ENCODE measurements at places on chromosomes 16 and 17. TPM values are rescaled to one million over a fixed set of nuclear protein-coding genes. Genes with fewer than 3 reads are reported as not detected.

GRCh38 chr17:42895185-42895555, 5.4 kb upstream of the G6PC1 start:
- no peak overlapping the region for H3K27ac ChIP-seq
- DNase-seq = no peak
- H3K36me3 ChIP-seq = no peaks in the 10 kb centered on the region
- no peaks in the 10 kb centered on the region for H3K27me3 ChIP-seq
- H3K4me1 ChIP-seq = peaks cover 5% of the 10 kb centered on the region
- H3K4me3 ChIP-seq = no peak overlapping the region

SKAP1 gene
- not detected for total RNA-seq

GRCh38 chr16:79191933-79192332, 408.6 kb downstream of the MAF start:
- H3K27me3 ChIP-seq = no peaks in the 10 kb centered on the region
- DNase-seq = no peak
- H3K27ac ChIP-seq = no peak overlapping the region
- H3K4me3 ChIP-seq = no peak overlapping the region

DNA sequence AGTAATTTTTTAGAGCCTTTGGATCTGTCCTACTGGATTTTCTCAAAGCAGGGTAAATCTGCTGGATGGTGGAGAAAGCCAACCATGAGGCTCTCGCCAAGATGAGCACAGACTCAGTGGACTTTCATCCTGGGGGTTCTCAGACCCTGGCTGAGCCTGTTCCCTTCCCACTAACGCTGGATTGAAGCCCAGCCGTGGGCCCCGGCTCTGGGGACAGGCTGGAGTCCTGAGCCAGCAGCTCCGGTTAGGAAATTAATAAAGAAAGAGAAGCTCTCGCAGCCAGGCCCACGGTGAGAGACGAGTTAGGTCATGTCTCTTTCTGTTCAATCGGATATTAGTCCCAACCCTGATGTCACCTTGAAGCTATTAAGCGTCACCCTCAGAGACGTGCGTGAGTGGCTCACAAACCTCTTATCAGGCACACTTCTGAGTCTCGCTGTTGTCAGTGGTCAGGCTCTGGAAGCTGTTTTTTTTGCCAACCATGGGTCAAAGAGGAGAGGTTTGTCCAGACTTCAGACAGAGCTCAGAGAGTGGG, 27.1 kb downstream of the MEOX1 start:
- DNase-seq = no peak
- no peaks in the 10 kb centered on the region for H3K4me1 ChIP-seq
- no peak overlapping the region for H3K4me3 ChIP-seq
- H3K27me3 ChIP-seq = no peaks in the 10 kb centered on the region
- no peaks in the 10 kb centered on the region for H3K36me3 ChIP-seq

- no peak overlapping the region for H3K4me3 ChIP-seq
- no peak for DNase-seq
- H3K27ac ChIP-seq = no peak overlapping the region
- peaks cover 31% of the 10 kb centered on the region for H3K4me1 ChIP-seq
- no peaks in the 10 kb centered on the region for H3K36me3 ChIP-seq
Observed at GRCh38 chr16:11104168-11105037, 151.6 kb downstream of the SOCS1 start.

DNA sequence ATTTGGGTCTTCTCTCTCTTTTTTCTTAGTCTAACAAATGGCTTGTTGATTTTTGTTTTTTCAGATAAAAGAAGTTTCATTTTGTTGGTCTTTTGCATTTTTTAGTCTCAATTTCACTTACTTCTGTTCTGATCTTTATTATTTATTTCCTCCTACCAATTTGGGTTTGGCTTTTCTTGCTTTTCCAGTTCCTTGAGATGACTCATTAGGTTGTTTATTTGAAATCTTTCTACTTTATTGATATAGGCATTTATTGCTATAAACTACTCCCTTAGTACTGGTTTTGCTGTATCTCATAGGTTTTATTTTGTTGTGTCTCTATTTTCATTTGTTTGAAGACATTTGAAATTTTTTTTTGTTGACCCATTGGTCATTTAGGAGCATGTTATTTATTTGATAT, 152.2 kb upstream of the MPHOSPH6 start:
- no peak for DNase-seq
- no peaks in the 10 kb centered on the region for H3K4me1 ChIP-seq
- H3K4me3 ChIP-seq = no peak overlapping the region
- H3K36me3 ChIP-seq = no peaks in the 10 kb centered on the region

DNA sequence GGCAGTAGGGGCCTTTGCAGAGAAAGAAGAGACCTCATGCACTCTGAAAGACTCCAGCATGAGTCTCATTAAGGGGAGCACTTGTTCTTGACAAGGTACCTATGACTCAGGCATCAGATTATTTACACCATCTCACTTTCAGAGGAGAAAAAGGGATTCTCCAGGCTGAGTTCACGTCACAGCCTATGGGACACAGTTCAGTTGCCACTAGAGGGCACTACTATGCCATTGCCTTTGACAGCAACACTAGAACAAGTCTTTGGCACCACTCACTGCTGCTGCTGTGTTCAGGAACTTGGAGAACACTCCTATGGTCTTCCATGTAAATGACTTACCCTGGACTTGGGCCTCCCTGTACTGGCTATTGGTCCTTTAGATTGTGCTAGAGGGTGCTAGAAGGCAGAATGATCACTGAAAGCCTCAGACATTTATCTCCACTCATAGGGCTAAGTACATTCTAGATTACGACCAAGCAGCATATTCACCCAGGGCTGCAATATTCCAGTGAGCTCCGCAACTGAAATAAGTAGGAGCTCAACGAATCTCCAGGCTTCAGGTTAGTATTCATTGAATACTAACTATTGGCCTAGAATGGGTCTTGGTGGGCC, 225.1 kb upstream of the CA10 start:
- no peak overlapping the region for H3K4me3 ChIP-seq
- H3K27ac ChIP-seq = no peak overlapping the region
- H3K36me3 ChIP-seq = no peaks in the 10 kb centered on the region
- peak; percentile 96 for DNase-seq
- H3K27me3 ChIP-seq = no peaks in the 10 kb centered on the region
- no peaks in the 10 kb centered on the region for H3K4me1 ChIP-seq

MYLK3 gene
- 1.8 TPM for total RNA-seq

- no peak overlapping the region for H3K27ac ChIP-seq
- no peaks in the 10 kb centered on the region for H3K27me3 ChIP-seq
- H3K4me1 ChIP-seq = no peaks in the 10 kb centered on the region
- no peak overlapping the region for H3K4me3 ChIP-seq
- peaks cover 87% of the 10 kb centered on the region for H3K36me3 ChIP-seq
- no peak for DNase-seq
Observed at GRCh38 chr16:46962629-46963028, 10.8 kb downstream of the DNAJA2 start.

KRT33A gene
- not detected for total RNA-seq

TPSD1 gene
- not detected for total RNA-seq

GRCh38 chr17:43444223-43445008, 39.4 kb upstream of the DHX8 start:
- H3K27ac ChIP-seq = peak overlapping the region; percentile 62
- H3K4me3 ChIP-seq = peak overlapping the region; percentile 35
- no peaks in the 10 kb centered on the region for H3K27me3 ChIP-seq
- no peak for DNase-seq
- H3K36me3 ChIP-seq = no peaks in the 10 kb centered on the region
- peaks cover 11% of the 10 kb centered on the region for H3K4me1 ChIP-seq

DNA sequence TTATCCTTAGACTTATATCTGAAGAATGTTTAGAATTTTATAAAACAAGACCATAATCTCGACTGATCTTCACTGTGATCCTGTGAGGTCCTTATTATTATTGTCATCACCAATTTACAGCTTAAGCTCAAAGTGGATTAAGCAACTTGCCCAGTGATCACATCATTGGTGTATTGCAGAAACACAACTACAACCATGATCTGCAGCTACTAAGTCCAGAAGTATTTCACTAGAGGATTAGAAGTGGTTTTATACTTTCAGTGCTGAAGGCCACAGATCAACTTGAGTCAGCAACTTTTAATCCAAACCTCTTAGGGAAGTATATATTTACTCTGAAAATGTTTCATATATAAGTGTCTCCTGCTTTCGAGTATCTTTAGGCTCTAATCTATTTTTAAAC, 624.3 kb upstream of the SOX9 start:
- no peaks in the 10 kb centered on the region for H3K27me3 ChIP-seq
- H3K27ac ChIP-seq = no peak overlapping the region
- no peak overlapping the region for H3K4me3 ChIP-seq
- DNase-seq = no peak
- peaks cover 3% of the 10 kb centered on the region for H3K4me1 ChIP-seq

DNA sequence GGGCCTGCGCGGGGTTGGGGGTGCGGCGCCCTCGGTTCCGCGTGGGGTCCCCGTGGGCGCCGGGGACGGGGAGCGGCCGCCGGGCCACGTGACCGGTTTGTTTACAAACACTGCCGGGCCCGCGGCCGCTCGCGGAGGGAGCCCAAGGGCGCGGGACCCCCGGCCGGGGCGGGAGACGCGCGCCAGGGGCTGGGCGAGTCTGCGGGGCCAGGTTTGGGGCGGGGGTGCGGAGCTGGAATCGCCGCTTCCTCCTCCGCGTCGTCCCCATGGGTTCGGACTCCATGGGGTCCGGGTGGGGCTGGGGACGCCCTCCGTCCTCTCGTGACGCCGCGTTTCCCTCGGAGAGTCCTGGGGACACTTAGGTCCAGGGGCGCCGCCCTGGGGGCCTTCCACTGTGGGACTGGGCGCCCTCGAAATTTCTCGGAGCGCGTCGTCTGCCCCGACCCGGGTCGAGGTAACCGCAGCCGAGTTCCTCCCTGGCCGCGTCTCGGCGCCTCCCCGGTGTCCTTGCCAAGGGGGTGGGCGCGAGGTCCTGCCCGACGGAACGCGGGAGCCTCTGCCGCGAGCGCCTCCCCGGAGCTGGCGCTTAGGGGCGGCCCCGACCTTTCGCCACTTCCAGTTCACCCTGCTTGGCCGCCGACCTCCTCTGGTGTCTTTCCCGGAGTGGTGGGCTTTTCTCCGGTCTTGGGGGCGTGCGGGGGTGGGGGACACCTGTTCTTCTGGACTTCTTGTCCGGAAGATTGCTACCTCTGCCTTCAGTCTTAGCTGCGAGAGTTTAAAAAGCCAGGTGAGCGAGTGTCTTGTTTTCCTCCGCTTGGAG, 684 bp downstream of the YPEL2 start:
- peak; percentile 83 for DNase-seq
- peaks cover 16% of the 10 kb centered on the region for H3K4me1 ChIP-seq
- no peaks in the 10 kb centered on the region for H3K27me3 ChIP-seq
- peak overlapping the region; percentile 97 for H3K4me3 ChIP-seq

DNA sequence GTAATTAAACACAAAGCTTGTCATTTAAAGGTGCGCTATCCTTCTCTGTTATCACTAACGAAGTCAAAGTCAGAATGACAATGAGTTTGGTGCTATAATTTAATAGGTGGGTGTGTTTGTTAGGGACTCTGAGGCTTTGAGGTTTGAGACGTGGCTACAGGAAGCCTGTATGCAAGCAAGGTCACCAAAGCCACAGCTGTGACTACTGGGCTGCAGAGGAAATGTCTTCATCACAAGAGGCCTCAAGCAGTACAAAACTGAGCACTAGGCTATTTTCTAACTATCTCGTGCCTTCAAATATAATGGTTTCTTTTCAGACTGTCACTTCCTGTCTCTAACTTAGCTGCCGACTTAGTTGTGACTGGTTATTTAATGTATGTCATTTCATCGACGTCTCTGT, 141.2 kb downstream of the AATF start:
- H3K27me3 ChIP-seq = no peaks in the 10 kb centered on the region
- H3K4me1 ChIP-seq = peaks cover 8% of the 10 kb centered on the region
- H3K4me3 ChIP-seq = no peak overlapping the region
- no peak overlapping the region for H3K27ac ChIP-seq

- no peaks in the 10 kb centered on the region for H3K4me1 ChIP-seq
- DNase-seq = peak; percentile 78
- no peak overlapping the region for H3K4me3 ChIP-seq
- H3K36me3 ChIP-seq = no peaks in the 10 kb centered on the region
- H3K27ac ChIP-seq = no peak overlapping the region
Observed at GRCh38 chr17:48596000-48596734, 2.6 kb upstream of the HOXB5 start.

CDRT15 gene
- total RNA-seq = not detected

DNA sequence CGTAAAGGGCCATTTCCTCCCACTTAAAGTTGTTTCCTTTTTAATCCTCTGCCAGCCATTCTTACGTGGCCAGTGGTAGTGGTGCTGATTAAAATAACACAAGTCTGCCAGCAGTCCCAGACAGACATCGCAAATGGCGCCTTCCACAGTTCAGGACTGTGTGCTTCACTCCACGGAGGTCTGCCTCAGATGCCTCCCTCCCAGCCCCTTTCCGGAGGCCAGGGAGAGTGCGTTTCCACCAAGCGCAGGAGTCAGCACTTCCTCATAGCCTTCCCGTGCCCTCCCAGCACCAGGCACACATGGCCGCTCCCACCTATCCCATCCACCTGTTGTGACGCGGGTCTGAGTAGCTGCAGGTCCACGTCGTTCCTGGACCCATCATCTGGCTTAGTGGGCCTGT, 205.6 kb downstream of the RPTOR start:
- peaks cover 12% of the 10 kb centered on the region for H3K36me3 ChIP-seq
- no peak for DNase-seq
- H3K27me3 ChIP-seq = no peaks in the 10 kb centered on the region
- no peak overlapping the region for H3K4me3 ChIP-seq

GRCh38 chr16:27366687-27367460, 35.1 kb upstream of the IL21R start:
- no peak overlapping the region for H3K27ac ChIP-seq
- H3K27me3 ChIP-seq = no peaks in the 10 kb centered on the region
- DNase-seq = no peak

GRCh38 chr16:82040296-82040695, 5.2 kb downstream of the HSD17B2 start:
- DNase-seq = no peak
- H3K36me3 ChIP-seq = no peaks in the 10 kb centered on the region
- H3K27me3 ChIP-seq = peaks cover 9% of the 10 kb centered on the region
- no peaks in the 10 kb centered on the region for H3K4me1 ChIP-seq

IRX3 gene
- total RNA-seq = 15.6 TPM

DNA sequence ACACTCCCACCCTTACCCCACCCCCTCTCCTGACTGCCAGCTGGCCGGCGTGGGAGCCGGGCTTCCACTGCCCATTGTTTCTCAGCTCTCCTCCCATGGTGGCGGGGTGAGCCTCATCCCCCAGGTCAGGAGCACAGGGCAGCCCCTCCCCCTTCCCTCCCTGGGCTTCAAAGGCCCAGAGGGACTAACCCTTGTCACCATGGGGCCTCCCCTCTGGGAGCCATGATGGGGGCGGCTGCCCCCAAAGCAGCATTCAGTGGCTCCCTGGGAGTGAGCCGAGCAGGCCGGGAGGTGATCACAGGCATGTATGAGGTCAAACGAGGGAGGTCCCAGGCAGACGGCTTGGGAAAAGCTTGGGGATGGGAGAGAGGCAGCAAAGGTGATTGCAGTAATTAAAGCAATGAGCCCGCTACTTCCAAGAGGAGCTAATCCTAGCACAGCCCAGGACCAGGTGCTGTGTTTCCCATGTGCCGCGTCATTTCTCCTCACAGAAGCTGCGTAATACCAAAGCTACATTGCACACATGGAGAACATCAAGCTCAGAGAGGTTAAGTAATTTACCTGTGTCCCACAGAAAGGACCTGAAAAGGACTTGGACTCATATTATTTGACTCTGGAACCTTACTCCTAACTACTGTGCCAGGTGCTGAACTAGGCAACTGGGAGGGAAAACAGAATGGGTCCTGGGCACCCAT, 24.5 kb downstream of the CDK5RAP3 start:
- peak; percentile 85 for DNase-seq
- H3K4me3 ChIP-seq = no peak overlapping the region
- H3K27me3 ChIP-seq = no peaks in the 10 kb centered on the region
- H3K27ac ChIP-seq = peak overlapping the region; percentile 91
- peaks cover 23% of the 10 kb centered on the region for H3K4me1 ChIP-seq

Measured in endodermal cell (in vitro differentiated cells).